ENCODE measurements at places on chromosomes 1 and 21. TPM values are rescaled to one million over a fixed set of nuclear protein-coding genes. Genes with fewer than 3 reads are reported as not detected.

DNA sequence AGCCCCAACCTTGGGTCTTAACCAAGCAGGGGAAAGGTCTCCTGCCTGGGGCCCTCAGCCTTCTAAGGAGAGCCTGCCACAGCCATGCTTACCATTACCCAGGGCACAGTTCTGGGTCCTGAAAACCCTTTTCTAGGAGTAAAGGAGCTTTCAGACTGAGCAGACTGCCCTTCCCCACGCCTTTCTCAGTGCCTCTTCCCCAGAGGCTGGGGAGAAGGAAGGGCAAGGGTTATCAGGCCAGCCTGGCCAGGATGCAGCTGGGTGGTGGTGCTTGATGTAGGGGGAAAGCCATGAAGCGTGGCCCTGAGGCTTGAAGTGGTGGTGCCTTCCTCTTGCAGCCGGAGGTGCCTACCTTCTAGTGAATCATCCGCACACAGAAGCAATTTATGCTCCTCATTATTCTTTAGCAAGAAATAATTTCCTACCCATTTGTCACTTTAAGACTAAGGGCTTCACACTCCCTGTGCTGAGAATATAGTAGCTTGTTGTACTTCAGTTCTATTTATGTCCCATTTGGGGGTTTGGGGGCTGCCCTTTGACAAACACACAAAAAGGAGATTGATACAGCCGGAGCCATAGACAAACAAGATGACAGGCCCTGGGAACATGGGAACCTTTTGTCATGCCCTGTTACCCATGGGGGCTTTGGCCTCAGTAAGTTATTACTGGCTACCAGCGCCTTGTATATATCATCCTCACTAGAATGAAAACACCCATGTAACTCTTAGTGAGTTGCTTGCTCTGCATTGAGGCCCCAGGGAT is 40.7 kb downstream of the MAN1C1 start:
- DNase-seq, result no peak
- no peak overlapping the region for H3K27ac ChIP-seq
- no peak overlapping the region for H3K4me3 ChIP-seq
- no peaks in the 10 kb centered on the region for H3K27me3 ChIP-seq
- H3K36me3 ChIP-seq, result no peaks in the 10 kb centered on the region
- no peaks in the 10 kb centered on the region for H3K4me1 ChIP-seq

- no peaks in the 10 kb centered on the region for H3K4me1 ChIP-seq
- no peaks in the 10 kb centered on the region for H3K36me3 ChIP-seq
- no peak for DNase-seq
These were observed 239.0 kb upstream of the ZP4 start for GRCh38 chr1:238129677-238130076.

Gene TMIGD3
- not detected for total RNA-seq

Gene PSRC1
- total RNA-seq, result 0.17 TPM

- no peaks in the 10 kb centered on the region for H3K4me1 ChIP-seq
- no peak overlapping the region for H3K27ac ChIP-seq
- H3K4me3 ChIP-seq, result no peak overlapping the region
- no peaks in the 10 kb centered on the region for H3K36me3 ChIP-seq
- no peaks in the 10 kb centered on the region for H3K27me3 ChIP-seq
These were observed 24.7 kb downstream of the NPHS2 start for GRCh38 chr1:179550746-179551682.

DNA sequence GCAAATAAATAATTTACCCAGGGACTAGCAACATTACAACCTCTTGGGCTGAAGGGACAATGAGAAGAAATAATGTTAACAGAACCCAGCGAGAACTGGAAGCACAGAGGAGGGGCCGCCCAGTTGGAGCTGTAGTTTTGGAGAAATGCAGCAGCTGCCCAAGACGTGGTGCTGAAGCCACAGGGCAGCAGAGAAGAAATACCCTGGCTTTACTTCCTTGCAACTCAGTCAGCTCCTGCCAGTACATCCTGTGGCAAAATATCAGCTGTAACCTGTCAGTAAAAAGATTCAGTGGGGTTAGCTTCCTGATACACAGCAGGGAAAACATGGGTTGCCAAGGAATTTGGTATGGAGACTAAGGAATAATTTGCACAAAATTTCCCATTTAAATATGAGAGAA is 283.6 kb upstream of the USP25 start:
- no peak for DNase-seq
- H3K27me3 ChIP-seq, result no peaks in the 10 kb centered on the region
- H3K4me1 ChIP-seq, result no peaks in the 10 kb centered on the region
- no peaks in the 10 kb centered on the region for H3K36me3 ChIP-seq
- H3K4me3 ChIP-seq, result no peak overlapping the region

DNA sequence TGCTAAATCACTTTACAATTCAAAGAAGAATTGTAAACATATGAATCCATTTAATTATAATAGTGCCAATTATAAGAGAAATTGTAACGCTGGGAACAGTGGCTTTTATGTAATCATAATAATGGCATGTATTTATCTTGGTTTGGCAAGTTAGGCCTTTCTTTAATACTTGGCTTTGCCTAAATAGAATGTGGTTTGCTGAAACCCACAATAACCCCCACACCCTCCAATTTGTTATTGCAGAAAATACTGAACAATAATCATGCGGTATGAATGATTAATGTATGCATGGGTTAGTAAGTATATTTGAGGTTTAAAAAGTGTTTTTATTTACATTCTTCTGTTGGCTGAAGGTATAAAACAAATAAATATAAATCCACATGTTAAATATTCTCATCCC is 138.2 kb downstream of the NFIA start:
- no peaks in the 10 kb centered on the region for H3K4me1 ChIP-seq
- H3K27ac ChIP-seq, result no peak overlapping the region

Measured in CD4-positive, alpha-beta memory T cell (primary cell).